ENCODE measurements at places on chromosomes 7 and 10. TPM values are rescaled to one million over a fixed set of nuclear protein-coding genes. Genes with fewer than 3 reads are reported as not detected.

GRCh38 chr10:129440247-129440646, 26.8 kb upstream of the MGMT start:
- DNase-seq: no peak

GRCh38 chr10:73576178-73576889, 14.8 kb downstream of the USP54 start:
- peak; percentile 13 for DNase-seq

Gene LEP
- not detected for total RNA-seq

GRCh38 chr10:122338609-122339441, 35.7 kb upstream of the PLEKHA1 start:
- DNase-seq: no peak

DNA sequence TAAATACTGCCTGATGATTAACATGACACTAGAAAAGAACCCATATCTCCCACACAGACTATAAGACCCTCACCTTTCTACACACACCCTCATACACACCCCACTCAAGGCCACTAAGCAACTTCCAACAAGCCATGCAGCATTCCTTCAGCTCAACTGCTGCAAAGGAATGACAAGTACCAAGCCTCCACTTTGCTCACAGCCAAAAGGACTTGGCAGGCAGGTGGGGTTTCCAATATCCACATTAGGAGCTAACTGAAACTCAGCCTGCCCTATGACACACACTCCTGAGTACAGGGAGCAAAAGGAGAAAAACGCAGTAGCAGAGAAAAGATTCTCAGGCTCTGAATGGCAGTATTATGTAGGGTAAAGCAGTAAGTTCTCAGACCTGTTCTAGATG, 13.4 kb downstream of the USP54 start:
- DNase-seq: no peak

Gene HOXA10
- 9.8 TPM for total RNA-seq

GRCh38 chr10:92822060-92822634, 26.2 kb upstream of the EXOC6 start:
- peak; percentile 67 for DNase-seq

DNA sequence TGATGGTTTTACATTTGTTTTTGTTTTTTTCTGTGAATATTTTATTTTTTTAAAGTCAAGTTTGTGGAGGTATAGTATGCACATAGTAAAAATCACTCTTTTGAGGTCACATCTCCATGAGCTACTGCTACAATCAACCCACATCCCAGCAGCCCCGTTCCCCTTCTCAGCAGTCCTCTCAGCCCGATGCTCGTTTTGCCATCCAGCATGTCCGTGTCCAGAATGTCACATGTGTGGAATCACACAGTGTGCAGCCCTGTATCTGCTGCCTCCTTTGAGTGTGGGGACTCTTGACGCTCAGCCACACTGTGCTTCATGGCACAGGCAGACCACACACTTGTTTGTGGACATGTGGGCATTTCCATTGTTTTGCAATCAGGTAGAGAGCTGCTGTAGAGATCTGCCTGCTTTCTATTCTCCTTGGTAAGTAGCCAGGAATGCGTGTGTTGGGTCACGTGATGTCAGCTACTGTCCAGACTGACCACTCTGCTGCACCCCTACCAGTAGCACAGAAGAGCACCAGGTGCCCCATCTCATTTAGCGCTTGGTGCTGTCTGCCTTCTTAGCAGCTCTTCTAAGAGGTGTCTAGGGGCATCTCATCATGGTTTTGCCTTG, 71.6 kb upstream of the CAMK2B start:
- DNase-seq: no peak

DNA sequence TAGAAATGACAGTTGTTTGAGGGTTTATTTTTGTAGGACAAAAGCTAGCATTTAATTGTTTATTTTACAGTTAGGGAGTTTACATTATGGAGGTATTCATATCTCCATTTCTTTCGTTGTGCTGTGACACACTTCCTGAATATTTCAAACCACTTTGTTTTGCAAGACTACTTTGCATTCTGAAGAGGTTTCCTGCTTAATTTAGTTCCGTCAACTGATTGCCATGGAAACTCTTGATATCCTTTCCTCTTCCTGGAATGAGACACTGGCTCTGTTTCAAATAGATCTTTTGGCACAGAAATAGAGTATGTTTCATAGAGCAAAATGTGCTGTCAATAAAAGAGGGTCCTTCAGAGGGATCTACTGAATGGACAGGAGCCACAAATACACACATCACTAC, 159.5 kb upstream of the AGR3 start:
- DNase-seq: peak; percentile 85

Gene CASTOR2
- total RNA-seq: 5.5 TPM

DNA sequence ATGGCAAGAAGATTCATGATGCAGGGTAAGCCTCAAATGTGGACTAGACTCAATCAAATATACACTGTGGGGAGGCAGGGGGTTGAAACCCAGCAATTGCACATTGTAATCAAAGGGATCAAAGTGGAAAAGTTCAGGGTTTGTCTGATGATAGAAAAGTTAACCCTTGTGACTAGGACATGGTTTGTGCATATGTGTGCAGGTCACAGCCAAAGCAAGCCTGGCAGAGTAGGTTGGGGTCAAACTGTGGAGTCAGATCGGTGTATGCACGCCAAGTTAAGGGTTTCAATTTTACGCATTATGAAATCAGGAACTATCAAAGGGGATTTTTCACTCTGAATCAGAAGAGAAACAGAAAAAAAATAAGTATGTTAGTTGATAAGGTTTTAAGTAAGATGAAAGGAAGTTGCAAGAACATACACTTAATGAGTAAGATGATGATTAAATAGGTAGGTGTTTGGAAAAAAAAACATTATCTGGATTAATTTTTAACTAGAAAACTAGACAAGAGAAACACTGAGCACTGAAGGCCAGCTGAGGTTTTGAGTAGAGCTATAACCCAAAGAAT, 188.3 kb downstream of the DGKB start:
- no peak for DNase-seq

Gene NEBL
- total RNA-seq: 13.0 TPM

- no peak for DNase-seq
Measured at GRCh38 chr7:155746188-155746587, 66.1 kb downstream of the SHH start.

GRCh38 chr10:34580643-34581042, 234.5 kb downstream of the PARD3 start:
- no peak for DNase-seq
